ENCODE measurements at places on chromosomes 3 and 15. TPM values are rescaled to one million over a fixed set of nuclear protein-coding genes. Genes with fewer than 3 reads are reported as not detected.

DNAH1 gene
- total RNA-seq, result 7.7 TPM

LRRC31 gene
- not detected for total RNA-seq

CLSTN2 gene
- under 0.01 TPM for total RNA-seq

CALML4 gene
- total RNA-seq, result 0.88 TPM

PARP15 gene
- 0.22 TPM for total RNA-seq
